ENCODE measurements at places on chromosomes 16 and 17. TPM values are rescaled to one million over a fixed set of nuclear protein-coding genes. Genes with fewer than 3 reads are reported as not detected.

Gene KRTAP1-1
- not detected for total RNA-seq

- no peaks in the 10 kb centered on the region for H3K27me3 ChIP-seq
- H3K36me3 ChIP-seq, result no peaks in the 10 kb centered on the region
- H3K4me1 ChIP-seq, result no peaks in the 10 kb centered on the region
- H3K27ac ChIP-seq, result no peak overlapping the region
- DNase-seq, result no peak
Measured at GRCh38 chr16:78515421-78515820, 416.0 kb downstream of the WWOX start.

- no peaks in the 10 kb centered on the region for H3K27me3 ChIP-seq
- no peaks in the 10 kb centered on the region for H3K4me1 ChIP-seq
- no peak for DNase-seq
- no peak overlapping the region for H3K4me3 ChIP-seq
- H3K27ac ChIP-seq, result no peak overlapping the region
Measured at GRCh38 chr17:49817993-49818392, 29.5 kb downstream of the KAT7 start.

Gene FBF1
- total RNA-seq, result 32.5 TPM

Gene TGFB1I1
- total RNA-seq, result 32.5 TPM

DNA sequence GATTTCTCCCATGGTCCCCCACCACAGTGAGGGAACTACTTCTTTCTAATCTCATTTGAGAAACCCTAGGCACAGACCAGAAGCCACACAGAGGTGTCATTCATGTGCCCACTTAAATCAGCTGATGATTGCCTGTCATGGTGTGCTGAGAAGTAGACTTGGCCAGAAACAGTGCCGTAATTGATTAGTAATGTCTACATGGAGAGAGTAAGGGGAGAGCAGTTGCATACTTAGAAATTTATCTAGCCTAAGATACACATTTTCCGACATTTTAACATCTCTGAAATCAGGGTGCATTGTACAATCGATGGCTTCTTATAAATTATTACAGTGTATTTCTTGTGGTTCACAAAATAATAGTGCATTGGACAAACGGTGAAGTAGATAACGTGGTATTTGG is 271.8 kb downstream of the IRF8 start:
- no peaks in the 10 kb centered on the region for H3K36me3 ChIP-seq
- H3K27ac ChIP-seq, result no peak overlapping the region
- H3K27me3 ChIP-seq, result peaks cover 5% of the 10 kb centered on the region
- H3K4me3 ChIP-seq, result no peak overlapping the region

GRCh38 chr16:59202233-59202862 is 468.2 kb upstream of the GOT2 start:
- H3K4me3 ChIP-seq, result no peak overlapping the region
- H3K27ac ChIP-seq, result no peak overlapping the region
- no peaks in the 10 kb centered on the region for H3K4me1 ChIP-seq
- no peak for DNase-seq

GRCh38 chr16:585351-585750 is 4.5 kb upstream of the RAB40C start:
- H3K36me3 ChIP-seq, result no peaks in the 10 kb centered on the region
- no peak overlapping the region for H3K4me3 ChIP-seq
- no peak overlapping the region for H3K27ac ChIP-seq
- DNase-seq, result no peak
- H3K27me3 ChIP-seq, result no peaks in the 10 kb centered on the region

Gene FOXF1
- 0.10 TPM for total RNA-seq

GRCh38 chr17:41522301-41523224 is 3.9 kb upstream of the KRT15 start:
- H3K27me3 ChIP-seq, result no peaks in the 10 kb centered on the region
- peak overlapping the region; percentile 2 for H3K4me3 ChIP-seq
- H3K36me3 ChIP-seq, result peaks cover 8% of the 10 kb centered on the region
- no peak for DNase-seq
- H3K4me1 ChIP-seq, result peaks cover 81% of the 10 kb centered on the region

DNA sequence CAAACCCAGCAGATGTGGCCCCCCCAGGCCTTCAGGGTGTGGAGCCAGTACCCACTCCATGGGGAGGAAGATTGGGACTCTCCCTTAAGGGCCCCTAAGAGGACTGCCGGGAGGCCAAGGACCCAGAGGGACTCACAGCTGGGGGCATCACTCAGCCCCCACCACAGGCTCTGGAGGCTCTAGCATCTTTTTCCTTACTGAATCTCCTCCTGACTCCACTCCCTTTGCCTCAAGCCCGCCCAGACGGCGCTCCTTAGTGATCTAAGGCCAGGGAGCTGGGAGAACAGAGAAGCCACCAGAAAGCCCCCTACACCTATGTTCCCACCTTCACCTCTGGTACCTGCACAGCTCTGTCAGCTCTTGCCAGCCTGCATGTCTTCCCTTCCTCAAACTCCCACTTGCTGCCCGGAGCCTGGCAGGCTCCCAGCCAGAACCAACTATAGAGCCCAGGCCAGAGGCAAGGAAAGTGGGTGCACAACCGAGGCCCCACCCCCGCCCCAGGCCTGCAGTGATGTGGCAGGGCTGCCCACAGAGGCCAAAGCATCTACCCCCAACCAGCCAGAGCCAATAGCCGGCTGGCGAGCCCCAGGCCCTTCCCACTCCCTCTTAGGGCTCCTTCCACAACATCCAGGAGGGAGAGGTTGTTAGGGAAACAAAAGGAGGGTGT is 22.3 kb upstream of the MPO start:
- DNase-seq, result no peak
- H3K27ac ChIP-seq, result no peak overlapping the region
- no peaks in the 10 kb centered on the region for H3K36me3 ChIP-seq
- H3K4me1 ChIP-seq, result no peaks in the 10 kb centered on the region

DNA sequence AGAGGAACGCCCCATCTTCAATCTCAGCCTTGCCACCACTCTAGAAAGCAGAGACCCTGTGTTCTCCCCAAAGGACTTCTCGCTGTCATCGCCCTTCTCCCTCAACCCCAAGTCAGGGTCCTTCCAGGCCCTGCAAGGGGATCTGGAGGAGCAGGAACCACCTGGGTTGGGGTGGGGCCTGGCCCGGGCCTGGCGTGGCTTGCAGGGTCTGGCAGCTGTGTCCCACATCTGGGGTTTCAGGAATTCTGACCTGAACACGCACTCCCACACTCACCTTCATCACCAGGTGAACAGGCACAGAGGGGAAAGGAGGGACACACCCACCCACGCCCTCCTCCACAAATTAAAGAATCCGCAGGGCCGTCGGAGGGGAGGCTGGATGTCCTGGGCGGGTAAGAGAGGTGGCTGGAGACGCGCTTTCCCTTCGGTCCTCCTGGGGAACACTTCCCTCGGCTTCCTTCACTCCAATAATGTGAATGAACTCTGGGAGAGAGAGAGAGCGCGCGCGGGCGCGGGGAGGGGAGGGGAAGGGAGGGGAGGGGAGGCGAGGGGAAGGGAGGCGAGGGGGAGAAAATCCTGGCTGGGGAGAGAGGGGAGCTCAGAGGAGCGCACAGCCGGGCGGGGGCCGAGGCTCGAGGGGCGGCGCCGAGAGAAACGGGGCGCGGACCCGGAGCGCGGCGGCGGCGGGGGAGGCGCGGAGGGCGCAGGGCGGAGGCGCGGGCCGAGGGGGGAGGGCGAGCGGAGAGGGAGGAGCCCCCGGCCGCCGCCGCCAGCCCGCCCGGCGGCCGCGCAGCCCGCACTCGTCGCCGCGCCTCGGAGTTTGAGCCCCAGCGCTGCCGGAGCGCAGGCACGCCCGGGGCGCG is at the start of gene CACNG4:
TSS of gene CACNG4 (plus strand) at position 799 of the 863 bp plus-strand sequence. CDS start 205 bp downstream, outside the sequence.
- DNase-seq, result no peak
- no peaks in the 10 kb centered on the region for H3K36me3 ChIP-seq
- H3K4me1 ChIP-seq, result peaks cover 29% of the 10 kb centered on the region
- peak within 1 kb of the TSS; percentile 82 for H3K27ac ChIP-seq

DNA sequence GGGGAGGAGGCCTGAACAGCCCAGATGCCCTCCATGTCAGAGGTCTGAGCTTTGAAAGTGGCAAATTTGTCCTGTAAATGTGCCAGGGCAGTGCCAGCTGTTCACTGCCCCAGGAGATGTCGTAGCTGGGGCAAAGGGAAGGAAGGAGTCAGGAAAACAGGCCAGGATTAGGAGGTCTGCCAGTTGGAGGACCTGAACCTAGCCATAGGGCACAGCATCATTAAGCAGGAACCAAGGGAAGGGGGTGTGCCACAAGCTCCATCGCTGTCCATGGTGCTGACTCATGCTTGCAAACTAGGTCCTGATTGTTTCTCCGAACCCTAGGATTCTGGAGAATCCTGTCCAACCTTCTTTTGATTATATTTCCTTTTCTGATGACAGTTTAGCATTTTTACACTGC is 124.2 kb downstream of the TMEM132E start:
- no peak overlapping the region for H3K27ac ChIP-seq
- peaks cover 5% of the 10 kb centered on the region for H3K27me3 ChIP-seq
- no peak for DNase-seq
- H3K4me3 ChIP-seq, result no peak overlapping the region

Gene CFDP1
- total RNA-seq, result 25.7 TPM

Gene KCNH6
- total RNA-seq, result not detected

GRCh38 chr17:60534613-60535157 is 8.6 kb upstream of the APPBP2 start:
- no peak for DNase-seq
- H3K27me3 ChIP-seq, result no peaks in the 10 kb centered on the region
- no peaks in the 10 kb centered on the region for H3K4me1 ChIP-seq
- no peaks in the 10 kb centered on the region for H3K36me3 ChIP-seq

- no peak for DNase-seq
- H3K27me3 ChIP-seq, result no peaks in the 10 kb centered on the region
- no peak overlapping the region for H3K27ac ChIP-seq
Measured at GRCh38 chr17:57544834-57545463, 200.2 kb downstream of the CCDC182 start.

DNA sequence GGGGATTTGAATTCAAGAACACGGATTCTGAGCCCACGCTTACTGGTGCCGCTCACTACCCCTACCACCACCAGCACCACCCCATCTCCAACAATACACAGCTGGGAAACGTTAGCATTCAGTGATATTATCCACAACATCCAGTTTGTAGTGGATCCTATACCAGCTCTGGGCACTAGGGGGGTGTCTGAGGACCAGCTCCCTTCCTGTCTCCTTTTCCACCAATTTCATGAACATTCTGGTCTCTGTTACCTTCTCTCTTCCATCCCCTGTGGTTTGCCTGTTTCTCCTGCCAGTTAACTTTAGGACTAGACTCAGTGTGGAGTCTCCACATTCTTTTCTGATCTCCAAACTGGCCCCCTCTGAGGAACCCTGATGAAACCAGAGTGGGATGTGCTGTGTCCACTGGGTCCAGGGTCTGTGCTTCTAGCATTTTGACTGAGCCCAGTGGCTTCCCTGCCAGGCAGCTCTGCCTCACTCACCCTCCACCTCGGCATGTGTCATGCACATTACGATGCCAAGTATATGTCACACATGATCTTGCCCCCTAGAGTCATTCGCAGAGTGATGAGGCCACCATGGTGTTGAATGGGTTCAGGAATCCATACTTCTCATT is 187.0 kb upstream of the CDH13 start:
- DNase-seq, result no peak
- H3K27ac ChIP-seq, result no peak overlapping the region
- no peaks in the 10 kb centered on the region for H3K36me3 ChIP-seq
- H3K4me3 ChIP-seq, result no peak overlapping the region
